Psoas muscle (tissue), 8 donors: ENCODE measurements at places on chromosomes 12 and 14. TPM values are rescaled to one million over a fixed set of nuclear protein-coding genes. Genes with fewer than 3 reads are reported as not detected.

Gene IFNG-AS1
- polyA plus RNA-seq: not detected

Gene HNF1A
- 0.07 TPM for polyA plus RNA-seq

Gene SLCO1B3
- polyA plus RNA-seq: not detected

Gene GPRC5A
- 0.09 TPM for polyA plus RNA-seq

Gene DTX3
- 5.2 TPM for polyA plus RNA-seq

Gene SYNDIG1L
- polyA plus RNA-seq: not detected

Gene PTMS
- 93.7 TPM for polyA plus RNA-seq

Gene OTUB2
- 0.04 TPM for polyA plus RNA-seq

Gene SLC6A15
- polyA plus RNA-seq: 0.03 TPM

Gene OR6S1
- polyA plus RNA-seq: not detected

Gene PLEKHG3
- 2.8 TPM for polyA plus RNA-seq

Gene FSCB
- polyA plus RNA-seq: not detected

Gene PRPH
- 0.20 TPM for polyA plus RNA-seq

Gene SMAGP
- 2.4 TPM for polyA plus RNA-seq

Gene APOF
- polyA plus RNA-seq: not detected

Gene GRIN2B
- not detected for polyA plus RNA-seq

Gene HOXC12
- under 0.01 TPM for polyA plus RNA-seq

Gene BRMS1L
- polyA plus RNA-seq: 5.3 TPM

Gene RFX4
- polyA plus RNA-seq: not detected

Gene RAB2B
- 3.6 TPM for polyA plus RNA-seq

Gene AQP2
- not detected for polyA plus RNA-seq

Gene CALCOCO1
- polyA plus RNA-seq: 125 TPM

Gene BATF
- 0.86 TPM for polyA plus RNA-seq

Gene SMIM41
- polyA plus RNA-seq: not detected

Gene AQP5
- not detected for polyA plus RNA-seq

Gene DPF3
- polyA plus RNA-seq: 10.2 TPM

Gene PLEK2
- 0.05 TPM for polyA plus RNA-seq

Gene B3GNT4
- polyA plus RNA-seq: 0.48 TPM

Gene GNG2
- 1.6 TPM for polyA plus RNA-seq

Gene EID3
- polyA plus RNA-seq: 0.95 TPM

Gene POTEM
- polyA plus RNA-seq: not detected

Gene OR6C2
- polyA plus RNA-seq: not detected

Gene CNOT2
- polyA plus RNA-seq: 43.0 TPM

Gene PKP2
- 3.8 TPM for polyA plus RNA-seq

Gene DACT1
- 0.88 TPM for polyA plus RNA-seq

Gene PIWIL1
- polyA plus RNA-seq: not detected

Gene KRT80
- polyA plus RNA-seq: 0.13 TPM

Gene BHLHE41
- polyA plus RNA-seq: 11.1 TPM

Gene GPR137C
- 0.58 TPM for polyA plus RNA-seq

Gene PLA2G1B
- polyA plus RNA-seq: not detected

Gene ARMH4
- 0.74 TPM for polyA plus RNA-seq

Gene KRT6B
- 0.04 TPM for polyA plus RNA-seq
